ENCODE measurements at places on chromosomes 4 and X.

DNA sequence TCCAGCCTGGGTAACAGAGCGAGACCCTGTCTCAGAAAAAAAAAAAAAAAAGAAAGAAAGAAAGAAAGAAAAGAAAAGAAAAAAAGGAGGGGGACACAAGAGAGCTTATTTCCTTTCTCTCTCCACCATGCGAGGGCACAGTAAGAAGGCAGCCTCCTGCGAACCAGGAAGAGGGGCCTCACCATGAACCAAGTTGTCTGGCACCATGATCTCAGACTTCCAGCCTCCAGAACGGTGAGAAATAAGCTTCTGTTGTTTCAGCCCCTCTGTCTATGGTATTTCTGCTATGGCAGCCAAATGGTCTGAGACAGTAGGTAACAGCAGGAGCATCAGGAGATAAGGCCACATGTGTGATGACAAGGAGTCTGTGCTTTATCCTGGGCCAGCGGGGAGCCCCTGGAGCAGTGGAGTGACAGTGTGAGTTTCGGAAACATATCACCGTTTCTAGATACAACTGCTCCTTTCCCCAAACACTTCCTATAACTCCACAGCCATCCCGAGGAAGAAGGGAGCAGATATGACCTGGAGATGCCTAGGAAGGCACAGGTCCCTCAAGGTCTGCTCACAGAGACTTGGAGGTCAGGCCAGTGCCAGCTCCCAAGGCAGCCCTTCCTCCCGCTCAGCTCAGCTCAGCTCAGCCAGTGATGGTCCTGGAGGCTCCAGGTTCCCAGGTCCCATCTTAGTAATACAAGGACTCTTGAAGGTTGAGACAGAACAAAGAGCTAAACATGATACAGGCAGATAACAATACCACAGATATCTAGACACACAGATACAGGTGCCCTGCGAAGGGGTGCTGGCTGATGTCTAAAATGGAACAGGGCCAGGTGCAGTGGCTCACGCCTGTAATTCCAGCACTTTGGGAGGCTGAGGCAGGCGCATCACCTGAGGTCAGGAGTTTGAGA is 17.7 kb downstream of the JAKMIP1 start:
- H3K27me3 ChIP-seq = no peaks in the 10 kb centered on the region
- peaks cover 26% of the 10 kb centered on the region for H3K36me3 ChIP-seq
- DNase-seq = no peak
- peaks cover 85% of the 10 kb centered on the region for H3K4me1 ChIP-seq

- H3K4me1 ChIP-seq = no peaks in the 10 kb centered on the region
- no peaks in the 10 kb centered on the region for H3K27me3 ChIP-seq
- H3K4me3 ChIP-seq = no peak overlapping the region
- H3K36me3 ChIP-seq = no peaks in the 10 kb centered on the region
- no peak overlapping the region for H3K27ac ChIP-seq
These were observed 389.6 kb upstream of the IGFBP7 start for GRCh38 chr4:57499786-57500185.

DNA sequence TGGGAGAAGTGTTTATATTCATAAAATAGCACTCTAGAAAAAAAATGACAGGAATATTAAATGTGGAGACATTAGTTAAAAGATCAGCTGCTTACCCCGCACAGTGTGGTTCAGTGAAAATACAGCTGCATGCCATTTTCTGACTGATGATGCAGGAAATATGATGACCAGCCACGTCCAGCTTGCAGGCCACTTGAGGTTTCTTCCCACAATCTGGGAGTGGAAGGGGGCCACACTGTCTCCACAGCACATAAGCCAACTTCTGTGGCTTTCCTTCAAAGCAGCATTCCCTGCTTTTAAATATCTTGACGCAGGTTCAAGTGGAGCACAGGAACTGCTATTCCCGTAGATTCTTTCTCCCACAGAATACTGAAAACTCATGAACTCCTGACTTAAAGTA is 173.4 kb upstream of the GALNT7 start:
- no peak overlapping the region for H3K4me3 ChIP-seq
- no peak for DNase-seq
- no peaks in the 10 kb centered on the region for H3K4me1 ChIP-seq
- no peak overlapping the region for H3K27ac ChIP-seq
- H3K27me3 ChIP-seq = peaks cover 16% of the 10 kb centered on the region

GRCh38 chrX:74465424-74465823 is 44.1 kb downstream of the SLC16A2 start:
- no peak overlapping the region for H3K27ac ChIP-seq
- no peaks in the 10 kb centered on the region for H3K36me3 ChIP-seq
- H3K4me1 ChIP-seq = no peaks in the 10 kb centered on the region
- DNase-seq = no peak
- no peak overlapping the region for H3K4me3 ChIP-seq

- no peak overlapping the region for H3K27ac ChIP-seq
- DNase-seq = no peak
- no peak overlapping the region for H3K4me3 ChIP-seq
These were observed 2.4 kb downstream of the IL1RAPL2 start for GRCh38 chrX:104568304-104568915.

- H3K36me3 ChIP-seq = no peaks in the 10 kb centered on the region
- H3K27ac ChIP-seq = no peak overlapping the region
- no peaks in the 10 kb centered on the region for H3K4me1 ChIP-seq
- DNase-seq = no peak
These were observed 271.0 kb downstream of the AFF2 start for GRCh38 chrX:148771440-148771839.

GRCh38 chrX:31012509-31013025 is 59.3 kb downstream of the FTHL17 start:
- H3K36me3 ChIP-seq = no peaks in the 10 kb centered on the region
- DNase-seq = no peak
- H3K27me3 ChIP-seq = no peaks in the 10 kb centered on the region
- H3K4me1 ChIP-seq = no peaks in the 10 kb centered on the region
- H3K27ac ChIP-seq = no peak overlapping the region
